ENCODE measurements at places on chromosomes 7 and 10.
A peak's percentile ranks its signal among the peaks of the same experiment; 100 is the strongest.

- no peak for DNase-seq
Observed at GRCh38 chr10:6569259-6569658, 10.8 kb downstream of the PRKCQ start.

DNA sequence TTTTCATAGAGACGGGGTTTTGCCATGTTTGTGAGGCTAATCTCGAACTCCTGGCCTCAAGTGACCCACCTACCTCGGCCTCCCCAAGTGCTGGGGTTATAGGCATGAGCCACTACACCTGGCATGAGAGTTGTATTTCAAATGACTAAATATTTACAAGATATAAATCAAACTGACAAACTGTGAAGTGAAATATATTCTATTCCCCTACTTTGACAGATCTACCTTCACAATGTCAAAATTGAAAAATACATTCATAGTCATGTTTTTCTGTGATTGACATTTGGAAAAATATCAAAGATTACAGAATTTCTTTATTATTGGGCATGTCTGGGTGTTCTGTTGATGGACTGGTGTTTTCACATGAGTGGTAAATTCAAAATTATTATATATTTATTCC lies 16.4 kb upstream of the SNX10 start:
- DNase-seq, result no peak

- DNase-seq, result peak; percentile 30
Observed at GRCh38 chr10:35379226-35380137, 43.2 kb downstream of the CCNY start.

DNA sequence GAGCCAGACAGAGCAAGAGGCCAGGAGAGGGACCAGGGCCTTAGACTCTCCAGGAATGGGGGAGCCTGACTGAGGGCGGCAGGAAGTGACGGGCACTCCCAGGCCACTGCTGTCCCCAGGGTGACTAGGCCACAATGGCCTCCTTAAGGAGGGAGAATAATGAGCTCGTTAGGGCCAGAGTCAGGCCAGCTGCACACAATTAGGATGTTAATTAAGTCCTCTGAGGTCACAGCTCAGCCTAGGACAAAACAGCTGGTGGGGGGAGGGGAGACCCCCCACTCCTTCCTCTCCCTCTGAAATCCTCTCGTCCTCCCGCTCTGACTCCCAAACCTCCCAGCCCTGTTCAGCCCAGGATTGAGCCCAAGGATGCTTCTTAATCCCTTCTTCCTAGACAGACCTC lies 143.0 kb downstream of the NEURL1 start:
- no peak for DNase-seq

- DNase-seq, result no peak
Observed at GRCh38 chr7:39624935-39625694, 1.7 kb downstream of the RALA start.

GRCh38 chr7:147535701-147536111 lies 1054.9 kb upstream of the C7orf33 start:
- DNase-seq, result no peak

DNA sequence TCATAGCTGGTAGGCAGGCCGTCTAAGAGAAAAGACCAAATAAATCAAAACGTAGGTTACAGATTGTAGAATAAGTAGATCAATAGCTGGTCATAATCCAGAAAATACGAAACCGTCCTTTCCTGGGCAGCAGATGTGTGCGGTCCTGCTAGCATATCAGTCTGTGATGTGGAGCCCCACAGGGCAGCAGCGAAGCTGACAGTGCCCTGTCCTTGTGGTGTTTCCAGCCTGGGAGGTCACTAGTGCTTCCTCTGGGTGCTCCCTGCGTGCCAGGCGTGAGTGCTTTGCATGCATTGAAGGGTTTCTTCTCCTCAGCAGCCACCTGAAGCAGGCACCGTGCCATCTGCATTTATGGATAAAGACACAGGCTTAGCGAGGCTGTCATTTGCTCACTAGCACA lies 41.7 kb downstream of the IL15RA start:
- DNase-seq, result no peak

GRCh38 chr7:21753071-21753470 lies 192.6 kb downstream of the CDCA7L start:
- DNase-seq, result no peak

DNA sequence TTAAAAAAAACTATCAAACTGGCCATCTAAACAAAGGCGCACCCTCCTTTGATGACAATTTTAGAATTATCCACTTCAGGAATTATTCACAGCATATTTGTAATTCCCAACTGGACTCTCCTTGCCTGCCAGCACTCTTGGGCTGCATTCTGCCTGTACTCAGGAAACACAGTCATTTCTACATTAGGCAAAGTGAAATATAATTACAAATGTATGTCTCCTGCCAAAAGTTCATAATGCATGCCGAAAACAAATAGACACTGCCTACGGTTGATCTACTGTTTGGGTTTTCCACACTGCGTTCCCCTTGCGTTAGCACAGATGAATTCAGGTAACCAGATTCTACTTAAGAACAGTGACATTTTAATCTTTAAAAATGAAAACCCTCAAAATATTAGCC lies 1.9 kb downstream of the HGF start:
- no peak for DNase-seq

DNA sequence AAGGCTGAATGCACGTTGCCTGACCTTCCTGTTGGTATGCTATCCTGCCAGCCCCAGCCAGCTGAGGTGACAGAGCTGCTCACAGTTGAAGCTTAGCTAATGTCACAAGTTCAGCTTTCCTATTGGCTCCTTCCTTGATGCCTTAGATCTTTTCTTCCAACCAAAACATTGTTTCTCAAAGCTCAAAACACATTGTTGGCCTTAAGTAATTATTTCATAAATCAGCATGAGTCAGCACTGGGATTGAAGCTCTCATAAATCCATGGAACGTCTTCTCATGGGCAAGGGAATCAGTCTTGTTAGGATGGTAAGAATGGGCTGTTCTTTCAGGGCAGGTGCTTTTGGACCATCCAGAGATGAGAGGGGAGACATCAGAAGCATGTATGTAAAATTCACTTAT lies 128.1 kb upstream of the SAMD8 start:
- DNase-seq, result no peak

- no peak for DNase-seq
Observed at GRCh38 chr10:98589007-98589406, 142.3 kb upstream of the HPS1 start.

GRCh38 chr7:94154858-94155257 lies 150.7 kb upstream of the BET1 start:
- DNase-seq, result no peak

- DNase-seq, result no peak
Observed at GRCh38 chr7:55063633-55064032, 44.8 kb downstream of the EGFR start.

DNA sequence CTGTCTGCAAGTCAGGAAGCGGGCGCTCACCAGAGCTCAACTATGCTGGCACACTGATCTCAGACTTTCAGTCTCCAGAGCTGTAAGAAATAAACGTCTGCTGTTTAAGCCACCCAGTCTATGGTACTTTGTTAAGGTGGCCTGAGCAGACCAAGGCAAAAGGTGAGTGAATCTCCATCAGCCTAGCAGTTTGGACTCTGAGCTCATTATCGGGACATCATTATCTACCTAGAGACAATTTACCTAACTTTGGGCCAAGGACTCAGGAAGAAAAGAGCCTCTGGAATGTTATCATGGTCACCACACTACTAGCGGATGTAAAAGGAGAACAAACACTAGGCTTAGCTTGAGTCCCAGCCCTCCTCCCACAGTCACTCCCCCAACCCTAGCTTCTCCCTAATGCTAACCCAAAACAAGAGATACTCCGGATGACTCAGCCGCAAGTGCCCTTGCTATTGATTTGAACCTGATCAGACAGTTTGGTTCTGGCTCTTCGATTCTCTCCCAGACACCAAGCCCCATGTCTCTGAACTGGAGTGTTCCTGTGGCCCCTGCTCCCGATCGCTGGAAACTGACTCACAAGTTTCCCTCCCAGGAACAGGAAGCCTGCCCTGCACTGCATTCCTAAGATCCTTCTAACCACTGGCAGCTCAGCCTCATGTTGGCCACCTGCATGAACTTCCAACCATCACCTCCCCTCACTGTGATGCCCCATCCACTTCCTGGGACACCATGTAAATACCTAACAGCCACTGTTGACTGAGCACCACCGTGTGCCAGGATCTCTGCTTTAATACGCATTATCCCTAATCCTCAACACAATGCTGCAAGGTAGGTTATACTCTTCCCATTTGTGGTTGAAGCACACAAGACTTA lies 34.5 kb downstream of the CREB3L2 start:
- DNase-seq, result no peak

- DNase-seq, result no peak
Observed at GRCh38 chr7:21617916-21618390, 75.1 kb downstream of the DNAH11 start.

DNA sequence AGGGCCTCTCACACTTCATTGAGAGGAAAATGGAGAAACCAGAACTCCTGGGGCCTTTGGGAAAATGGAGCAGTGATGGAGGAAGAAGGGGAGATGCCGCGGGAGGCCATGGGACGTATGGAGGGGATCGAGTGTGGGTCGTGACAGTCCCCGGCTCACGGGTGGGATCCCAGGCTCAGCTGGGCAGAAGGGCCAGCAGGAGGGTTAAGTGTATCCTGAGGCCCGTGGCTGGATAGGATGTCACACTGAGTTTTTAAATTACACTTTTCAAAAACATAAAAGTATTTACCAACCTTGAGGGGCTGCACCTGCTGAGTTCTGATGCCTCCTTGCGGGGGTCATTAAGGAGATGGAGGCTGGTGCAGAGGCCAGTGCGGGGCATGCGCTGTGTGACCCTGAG lies 28.0 kb upstream of the PSMG3 start:
- no peak for DNase-seq

- no peak for DNase-seq
Observed at GRCh38 chr10:121576139-121576538, 22.1 kb downstream of the FGFR2 start.

DNA sequence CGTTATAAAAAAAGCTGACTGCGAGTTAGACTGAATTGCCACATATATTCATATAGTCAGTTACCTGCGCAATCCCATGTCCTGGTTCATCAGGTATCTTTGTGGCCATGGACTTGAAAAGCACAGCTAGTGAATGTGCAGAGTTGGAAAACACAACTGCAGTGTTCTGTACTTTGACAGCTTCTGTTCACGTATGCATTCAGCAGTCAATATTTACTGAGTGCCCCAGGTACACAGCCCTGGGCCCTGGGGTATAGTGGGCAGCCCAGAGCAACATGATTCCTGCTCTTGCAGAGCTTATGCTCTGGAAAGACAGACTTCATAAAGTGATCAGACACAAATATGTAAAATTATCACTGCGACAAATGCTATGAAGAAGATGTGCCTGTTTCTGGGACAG lies 313.9 kb downstream of the PHTF2 start:
- no peak for DNase-seq

- DNase-seq, result no peak
Observed at GRCh38 chr7:48041653-48041970, 6.3 kb downstream of the C7orf57 start.

DNA sequence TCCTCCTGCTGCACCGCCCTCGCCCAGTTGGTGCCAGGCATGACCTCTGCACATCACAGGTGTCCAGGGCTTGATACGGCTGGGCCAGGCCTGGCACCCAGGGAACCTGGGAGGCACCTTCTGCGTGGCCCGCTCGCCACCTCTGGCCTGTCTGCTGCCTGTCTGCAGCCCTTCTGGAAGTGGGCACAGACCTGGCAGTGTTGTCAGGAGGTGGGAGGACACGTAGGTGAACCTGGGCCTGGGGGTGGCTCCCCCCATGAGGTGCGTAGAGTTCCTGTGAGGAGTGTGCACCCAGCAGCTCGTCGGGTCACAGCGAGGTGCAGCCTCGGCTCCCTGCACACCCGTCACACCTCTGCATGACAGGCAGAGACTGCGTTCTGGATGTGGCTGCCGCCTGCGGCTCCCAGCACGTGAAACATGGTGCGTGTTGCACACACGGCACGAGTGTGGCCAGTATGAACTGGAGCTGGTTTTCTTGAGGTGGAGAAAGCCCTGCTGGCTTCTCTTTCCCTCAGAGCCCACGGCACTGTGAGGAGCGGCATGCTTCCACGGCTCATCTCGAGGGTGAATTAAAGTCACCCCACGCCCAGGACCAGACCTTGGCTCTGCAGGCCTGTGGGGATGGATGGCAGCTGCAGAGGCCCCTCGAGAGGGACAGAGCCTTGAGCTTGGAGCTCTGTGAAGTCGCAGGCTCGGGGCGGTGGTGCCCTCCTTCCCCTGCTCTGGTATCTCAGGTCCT lies 24.8 kb downstream of the INPP5A start:
- no peak for DNase-seq

Measured in GM18507 (cell line).